M059J (cell line): ENCODE measurements at places on chromosomes 12 and 14. TPM values are rescaled to one million over a fixed set of nuclear protein-coding genes. Genes with fewer than 3 reads are reported as not detected.

- no peak for DNase-seq
These were observed 65.5 kb downstream of the KSR2 start for GRCh38 chr12:117903110-117903840.

DNA sequence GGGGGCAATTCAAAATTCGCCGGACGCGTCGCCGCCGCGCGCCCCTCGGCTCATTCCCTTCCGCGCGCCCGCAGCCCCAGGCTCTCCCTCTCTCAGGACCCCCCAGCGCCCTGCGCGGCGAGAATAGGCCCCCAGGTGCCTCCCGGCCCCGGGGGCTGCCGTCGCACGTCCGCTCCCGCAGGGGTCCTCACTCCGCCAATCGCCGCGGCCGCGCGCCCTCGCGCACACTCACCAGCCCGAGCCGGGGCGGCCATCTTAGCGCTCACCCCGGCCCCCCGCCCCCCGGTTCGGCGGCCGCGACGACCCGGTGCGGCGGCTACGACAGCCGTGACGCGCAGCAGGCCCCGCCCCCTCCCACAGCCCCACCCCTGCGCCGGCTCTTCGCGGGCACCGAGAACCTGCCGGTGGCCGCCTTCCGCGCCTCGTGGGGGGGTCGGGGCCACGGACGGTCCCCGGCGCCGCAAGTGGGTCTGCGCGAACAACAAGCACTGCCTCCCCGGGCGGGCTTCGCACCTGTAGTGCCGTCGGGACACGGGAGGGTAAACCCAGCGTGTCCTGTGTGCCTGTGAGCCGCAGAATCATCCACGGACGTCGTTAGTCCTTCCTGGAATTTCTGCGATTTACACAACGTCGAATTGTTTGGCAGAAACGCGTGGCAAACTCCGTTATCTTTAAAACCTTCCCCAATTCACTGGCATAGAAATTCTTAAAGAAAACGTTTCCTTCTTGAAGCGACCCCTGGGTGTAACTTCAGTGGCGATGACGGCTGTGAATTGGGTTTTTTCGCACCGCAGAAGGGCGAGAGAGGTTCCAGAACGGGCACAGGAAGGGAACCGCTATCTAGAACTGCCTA lies 2.5 kb downstream of the USP44 start:
- no peak for DNase-seq

- DNase-seq: no peak
These were observed 92.5 kb downstream of the IPO8 start for GRCh38 chr12:30603129-30603528.

GRCh38 chr12:48118284-48118871 lies 786 bp upstream of the PFKM start:
- peak; percentile 11 for DNase-seq

AQP6 gene
- total RNA-seq: not detected in 2 replicates

SUSD6 gene
- total RNA-seq: 7.2 and 8.6 TPM in 2 replicates

IFNG-AS1 gene
- not detected in 2 replicates for total RNA-seq

KERA gene
- total RNA-seq: not detected in 2 replicates

SYCP3 gene
- total RNA-seq: 0.76 TPM in 1 of 2 replicates, not detected in the other

CLMN gene
- 0.71 and 2.8 TPM in 2 replicates for total RNA-seq

FGF23 gene
- total RNA-seq: not detected in 2 replicates

OVCH1 gene
- not detected in 2 replicates for total RNA-seq

CPSF2 gene
- total RNA-seq: 34.9 and 38.7 TPM in 2 replicates

PTGDR gene
- not detected in 2 replicates for total RNA-seq
